ENCODE measurements at places on chromosomes 7 and 10.

DNA sequence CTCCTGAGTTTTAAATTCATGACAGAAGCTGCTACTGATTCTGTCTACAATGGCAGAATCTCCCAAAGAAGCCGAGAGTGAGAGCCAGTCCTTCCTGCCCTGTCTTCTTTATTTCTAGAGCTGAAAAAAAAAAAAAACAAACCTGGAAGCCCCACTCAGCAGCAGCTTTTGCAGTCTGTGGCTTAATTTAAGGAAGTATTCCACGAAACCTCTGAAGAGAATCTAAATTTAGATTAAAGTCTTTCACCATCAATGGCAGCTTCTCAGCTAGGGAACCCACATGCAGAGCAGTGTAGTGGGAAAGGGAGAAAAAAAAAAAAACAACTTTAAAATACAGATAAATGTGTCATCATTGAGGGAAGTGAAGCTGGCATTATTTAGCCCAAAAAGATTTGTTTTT is 23.4 kb downstream of the SMURF1 start:
- DNase-seq = no peak

DNA sequence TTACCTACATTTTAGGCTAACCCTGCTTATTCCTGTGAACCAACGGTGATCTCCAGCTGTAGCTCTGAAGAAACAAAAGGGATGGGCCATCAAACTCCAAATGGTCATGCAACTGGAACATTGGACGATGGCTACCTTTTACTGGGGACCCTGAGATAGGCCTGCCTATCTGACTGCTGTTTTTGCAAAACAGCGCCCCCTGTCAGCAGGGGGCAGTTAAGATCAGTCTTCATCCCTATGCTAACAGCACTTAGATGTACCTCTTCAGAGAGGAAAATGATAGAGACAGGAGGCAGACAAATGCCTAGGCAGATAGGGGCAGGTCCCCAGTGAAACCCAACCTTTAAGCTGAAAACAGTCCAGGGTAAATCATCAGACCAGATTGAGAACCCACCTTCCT is 1085.4 kb upstream of the SORCS1 start:
- no peak for DNase-seq

- no peak for DNase-seq
These were observed 1050.7 kb downstream of the SORCS3 start for GRCh38 chr10:105691811-105692210.

DNA sequence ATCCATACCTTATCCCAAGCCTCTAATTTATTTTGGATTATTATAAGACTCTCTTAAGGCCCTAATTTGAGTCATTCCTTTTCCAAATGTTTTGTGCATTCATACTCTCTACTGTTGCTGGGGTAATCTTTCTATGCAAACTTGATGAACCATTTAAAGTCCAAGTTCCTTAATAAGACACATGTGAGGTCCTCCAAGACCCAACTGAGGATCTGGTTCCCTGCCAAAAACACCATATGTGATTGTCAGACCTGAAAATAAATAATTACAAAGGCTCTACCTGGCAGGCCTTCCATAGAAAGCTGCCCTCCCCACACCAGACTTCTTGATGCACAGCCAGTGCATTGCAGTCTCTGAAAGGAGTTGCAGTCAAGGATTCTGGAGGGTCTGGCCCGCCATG is 257.9 kb upstream of the AKR1E2 start:
- no peak for DNase-seq

GRCh38 chr7:150368884-150369747 is 494 bp downstream of the REPIN1 start:
- no peak for DNase-seq

DNA sequence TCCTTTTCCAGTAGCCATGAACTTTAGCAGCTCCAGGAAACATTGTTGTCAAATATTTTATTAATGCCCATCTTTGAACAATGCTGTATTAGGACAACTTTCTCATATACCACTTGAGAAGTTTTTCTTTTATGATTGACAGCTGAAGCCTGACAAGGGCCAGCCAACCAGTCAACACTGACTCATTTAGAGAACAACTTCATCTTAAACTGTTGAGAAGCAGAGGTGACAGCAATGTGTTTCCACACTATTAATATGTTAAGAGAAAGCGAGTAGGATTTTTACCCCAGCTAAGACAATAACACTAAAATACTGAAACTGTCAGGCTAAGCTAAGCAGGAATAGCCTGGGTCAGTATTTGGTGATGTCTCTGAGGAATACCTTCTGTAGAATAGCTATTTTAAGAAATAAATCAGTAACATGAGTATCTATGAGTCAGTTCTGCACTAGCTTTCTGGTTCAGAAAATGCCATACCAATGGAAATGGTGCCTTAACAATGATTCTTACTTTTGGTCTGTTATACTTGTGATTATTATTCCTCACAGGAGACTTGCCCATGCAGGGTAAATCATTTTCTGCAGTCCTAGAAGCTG is 168.8 kb upstream of the POT1 start:
- DNase-seq = no peak

- no peak for DNase-seq
These were observed 67.3 kb downstream of the DIP2C start for GRCh38 chr10:621981-622740.

DNA sequence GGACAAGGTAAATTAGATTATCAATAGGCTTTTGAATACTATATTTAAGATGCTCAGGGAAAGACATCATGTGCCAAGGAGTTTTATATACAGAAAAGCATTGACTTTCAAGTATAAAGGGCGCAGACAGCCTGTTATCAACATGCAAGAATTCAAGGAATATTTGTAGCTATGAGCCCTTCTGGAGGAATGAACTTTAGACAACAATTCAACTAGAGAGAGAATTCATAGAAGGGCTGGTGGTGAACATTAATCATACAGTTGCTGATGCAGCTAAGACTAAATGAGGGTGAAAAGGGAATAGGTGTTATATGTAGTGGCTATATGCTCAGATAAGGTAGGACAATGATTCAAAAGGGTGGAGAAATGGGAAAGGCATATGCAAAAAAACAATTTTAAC is 41.2 kb downstream of the AOAH start:
- DNase-seq = no peak

DNA sequence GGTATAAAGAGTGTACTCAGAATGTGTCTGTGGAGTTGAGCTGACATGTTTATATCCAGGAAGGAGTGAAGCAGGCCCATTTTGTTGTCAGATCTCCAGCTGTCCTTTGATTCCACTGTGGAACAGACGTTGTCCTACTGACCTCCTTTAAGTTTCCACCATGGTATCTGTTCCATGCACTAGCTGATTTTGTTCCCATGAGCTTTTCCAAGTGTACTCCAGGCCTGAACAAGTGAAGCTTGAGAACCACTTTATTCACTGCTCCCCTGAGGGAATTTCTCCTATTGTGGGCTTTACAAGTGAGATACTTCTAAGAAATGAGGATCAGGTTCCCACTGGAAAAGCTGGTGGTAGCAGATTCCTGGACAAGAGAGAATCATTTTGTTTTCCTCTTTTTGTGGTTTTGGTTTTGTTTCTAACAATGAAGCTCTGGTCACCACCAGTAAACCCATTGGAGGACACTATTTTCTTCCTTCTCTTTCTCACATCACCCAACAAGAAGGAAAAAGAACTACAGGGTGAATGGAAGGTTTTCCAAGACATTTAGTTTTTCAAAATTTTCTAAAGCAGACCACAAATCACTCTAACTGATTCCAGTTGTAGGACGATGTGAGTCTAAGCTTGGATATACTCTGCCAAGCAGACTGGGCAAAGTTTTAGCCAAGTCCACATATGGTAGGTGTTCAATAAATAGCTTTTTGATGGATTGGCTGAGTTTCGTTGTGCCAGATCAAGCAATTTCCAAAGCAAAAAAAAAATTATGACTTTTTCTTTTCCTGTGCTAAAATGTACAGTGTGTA is 144.2 kb downstream of the JCAD start:
- no peak for DNase-seq

DNA sequence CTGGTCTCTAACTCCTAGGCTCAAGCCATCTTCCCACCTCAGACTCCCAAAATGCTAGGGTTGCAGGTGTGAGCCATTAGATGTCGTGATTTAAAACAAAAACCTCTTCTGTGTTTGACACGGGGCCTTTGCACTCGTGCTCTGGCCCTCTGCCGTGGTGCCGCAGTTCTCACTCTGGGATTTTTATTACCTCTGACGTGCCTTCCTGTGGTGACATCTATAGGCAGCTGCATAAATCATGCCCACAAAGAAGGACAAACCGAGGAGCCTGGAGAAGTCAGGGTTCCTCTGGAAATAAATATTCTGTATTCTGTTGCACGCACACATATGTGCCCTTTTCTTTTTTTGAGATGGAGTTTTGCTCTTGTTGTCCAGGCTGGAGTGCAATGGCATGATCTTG is 25.9 kb upstream of the OCM start:
- DNase-seq = no peak

DNA sequence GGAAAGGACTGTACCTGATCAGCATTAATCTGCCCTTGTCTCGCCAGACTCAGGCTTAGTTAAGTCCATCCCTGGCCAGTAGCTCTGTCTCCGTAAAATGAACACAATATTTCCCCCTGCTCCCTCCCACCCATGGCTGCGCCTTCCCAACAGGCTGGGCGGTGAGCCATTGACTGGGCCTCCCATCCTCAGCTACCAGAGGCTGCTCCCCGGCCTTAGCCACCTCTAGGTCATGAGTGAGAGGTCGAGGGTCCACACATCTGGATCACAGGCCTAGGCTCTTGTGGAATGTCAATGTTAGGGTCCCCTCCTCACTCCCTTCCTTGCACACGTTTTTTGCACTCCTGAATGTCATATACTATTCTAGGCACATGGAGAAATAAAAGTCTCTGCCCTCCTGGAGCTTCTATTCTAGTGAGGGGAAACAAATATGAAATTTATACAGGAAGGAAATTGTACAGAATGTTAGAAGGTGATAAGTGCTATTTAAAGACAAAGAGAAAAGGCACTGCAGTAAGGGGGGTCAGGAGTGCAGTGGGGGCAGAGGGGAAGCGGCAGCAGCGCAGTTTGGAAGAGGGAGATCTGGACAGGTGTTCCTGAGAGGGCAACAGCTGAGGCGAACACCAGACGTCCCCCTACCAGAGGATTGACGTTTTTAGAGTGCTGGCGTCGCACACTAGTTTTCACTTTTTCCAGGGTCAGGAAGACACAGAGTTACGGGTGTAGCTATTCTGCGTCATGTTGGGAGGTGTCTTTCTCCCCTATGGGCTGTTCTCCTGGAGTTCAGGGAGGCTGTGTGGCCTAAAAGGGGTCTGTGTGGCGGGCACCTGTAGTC is 17.2 kb upstream of the EIF5AL1 start:
- DNase-seq = no peak

DNA sequence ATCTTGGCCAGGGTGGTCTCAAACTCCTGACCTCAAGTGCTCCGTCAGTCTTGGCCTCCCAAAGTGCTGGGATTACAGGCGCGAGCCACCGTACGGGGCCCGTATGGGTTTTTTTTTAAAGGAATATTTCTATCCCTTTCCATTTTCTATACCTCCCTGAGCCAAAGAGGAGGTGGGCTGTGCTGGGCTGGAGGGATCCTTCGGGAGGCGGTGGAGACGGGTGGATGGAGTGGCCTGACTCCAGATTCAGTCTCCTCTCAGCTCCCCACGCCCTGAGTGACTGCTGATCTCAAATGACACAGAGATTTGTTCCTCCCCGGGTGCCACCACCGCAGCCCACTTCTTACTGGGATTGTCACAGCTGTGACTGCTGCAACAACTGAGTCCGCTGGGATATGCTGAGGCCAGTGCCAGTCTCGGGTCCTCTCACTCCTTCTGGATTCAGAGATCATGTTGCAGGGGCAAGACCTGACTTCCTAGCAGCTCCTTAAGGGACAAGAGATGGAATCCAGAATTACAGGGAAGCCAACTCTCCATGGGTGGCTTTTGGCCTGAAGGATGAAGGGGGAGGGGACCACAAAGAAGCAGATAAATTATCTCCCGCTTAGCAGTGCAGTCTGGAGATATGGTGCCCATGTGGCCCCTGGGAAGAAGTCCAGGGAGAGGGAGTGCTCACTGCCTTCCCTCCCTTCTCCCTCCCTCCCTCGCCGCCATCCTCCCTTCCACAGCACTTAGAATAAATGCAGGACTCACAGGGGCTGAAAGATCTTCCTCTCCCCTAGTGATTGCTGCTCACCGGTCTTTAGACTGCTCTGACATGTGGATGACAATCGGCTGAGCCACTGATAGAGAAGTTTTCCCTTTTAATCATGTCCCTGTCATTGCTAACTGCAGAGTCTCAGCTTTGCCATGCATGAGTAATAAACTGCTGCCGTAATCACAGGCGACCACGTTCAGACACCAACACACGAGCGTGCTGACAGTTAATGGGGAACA is 14.3 kb downstream of the GALNT17 start:
- DNase-seq = no peak

DNA sequence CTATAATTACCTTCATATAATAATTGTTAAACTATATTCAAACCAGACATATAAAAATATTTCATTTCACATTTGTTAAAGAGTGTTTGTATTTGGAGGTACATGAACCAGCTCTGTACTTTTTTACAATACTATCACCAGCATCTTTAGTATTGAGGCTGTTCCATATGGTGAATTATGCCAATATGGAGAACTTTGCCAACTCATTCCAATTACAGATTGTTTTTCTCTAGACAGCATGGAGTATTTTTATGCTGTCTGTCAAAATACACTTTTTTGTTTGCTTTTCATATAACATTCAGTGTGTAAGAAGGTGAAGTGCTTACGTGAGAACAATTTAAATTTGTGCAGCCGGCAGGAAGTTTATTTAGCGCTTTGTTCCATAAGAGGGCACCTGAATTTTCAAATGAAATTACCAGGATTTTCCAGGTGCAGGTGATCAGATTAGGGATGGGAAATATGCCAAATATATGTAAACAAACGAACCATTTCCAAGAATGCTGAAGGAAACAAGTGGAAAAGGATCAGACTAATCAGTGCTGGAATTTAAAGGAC is 54.9 kb downstream of the SEMA3E start:
- no peak for DNase-seq

- DNase-seq = no peak
These were observed 71.7 kb downstream of the SH3PXD2A start for GRCh38 chr10:103783681-103784080.

DNA sequence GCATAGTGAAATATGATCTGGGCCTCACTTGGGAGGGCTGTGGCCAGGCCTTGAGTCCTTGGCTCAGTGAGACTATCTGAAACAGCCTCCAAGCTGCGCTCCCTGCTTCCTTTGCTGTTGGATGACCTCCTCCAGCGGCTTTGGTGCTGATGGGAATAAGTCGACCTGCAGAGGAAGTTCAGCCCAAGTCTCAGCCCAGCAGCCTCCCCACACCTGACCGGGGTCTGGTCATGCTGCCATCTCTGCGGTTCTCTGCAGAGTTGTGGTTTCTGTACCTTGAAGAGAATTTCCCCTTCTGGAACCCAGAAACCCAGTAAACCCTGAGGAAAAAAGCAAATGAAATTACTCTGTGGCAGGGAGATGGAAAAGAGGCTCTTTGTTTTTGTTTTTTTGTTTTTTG is 4.6 kb upstream of the RBAK start:
- no peak for DNase-seq

DNA sequence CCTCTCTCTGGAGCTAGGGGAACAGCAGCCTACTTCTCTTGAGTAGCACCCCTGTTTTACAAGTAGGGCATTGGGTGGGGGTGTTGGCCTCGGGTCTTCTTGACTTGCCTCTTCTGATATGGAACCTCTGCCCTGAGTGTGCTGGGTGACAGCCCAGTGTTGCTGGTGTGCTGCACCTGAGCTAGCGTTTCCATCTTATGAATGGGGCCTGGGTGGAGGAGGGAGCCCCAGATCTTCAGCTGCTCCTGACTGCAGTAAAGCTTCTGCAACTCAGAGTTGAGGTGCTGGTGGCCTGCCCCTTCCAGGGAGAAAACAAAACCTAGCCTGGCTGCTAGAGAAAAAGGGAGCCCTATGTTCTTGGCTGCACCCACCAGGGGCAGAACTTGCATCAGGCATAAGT is 202.5 kb upstream of the SHH start:
- no peak for DNase-seq
